ENCODE measurements at places on chromosomes 11 and 22.

GRCh38 chr11:82949352-82949751, 47.8 kb downstream of the DDIAS start:
- ATAC-seq = no peak

DNA sequence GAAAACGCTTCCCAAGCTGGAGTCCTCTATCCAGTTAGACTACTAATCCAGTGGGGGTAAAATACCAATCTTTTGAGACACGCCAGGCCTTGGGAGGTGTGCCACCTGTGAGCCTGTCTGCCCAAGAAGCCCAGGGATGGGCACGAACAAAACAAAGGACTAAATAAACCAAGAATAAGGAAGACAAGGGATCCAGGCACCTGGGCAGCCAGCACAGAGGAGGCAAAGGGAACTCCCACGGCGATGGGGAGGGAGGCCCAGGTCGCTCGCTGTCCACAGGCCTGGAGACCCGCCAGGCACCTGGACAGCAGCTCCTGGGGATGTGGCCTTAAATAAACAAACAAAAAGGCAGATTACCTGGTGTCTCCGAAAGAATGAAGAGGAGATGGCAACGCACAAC, 31.4 kb downstream of the LRFN4 start:
- no peak for ATAC-seq

DNA sequence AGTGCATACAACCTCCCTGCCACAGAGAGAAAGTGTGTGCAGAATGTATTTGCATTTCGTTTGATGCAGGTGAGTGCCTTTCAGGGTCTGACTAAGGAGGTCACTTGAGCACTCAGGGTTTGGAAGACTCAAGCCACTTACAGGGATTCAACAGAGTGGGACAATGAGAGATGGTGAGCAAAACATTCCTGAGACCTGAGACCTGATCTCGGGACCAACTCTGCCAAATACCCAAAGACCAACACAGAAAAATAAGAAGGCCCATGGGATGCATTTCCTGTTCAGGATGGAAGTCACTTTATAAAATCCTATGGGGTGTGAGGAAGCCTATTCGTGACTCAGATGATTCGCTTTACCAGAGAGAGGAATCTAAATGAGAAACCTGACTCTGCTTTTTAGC, 65.2 kb upstream of the LARGE1 start:
- ATAC-seq = no peak

GRCh38 chr22:37896181-37896592, 9.9 kb upstream of the MICALL1 start:
- peak; percentile 84 for ATAC-seq

- ATAC-seq = no peak
Observed at GRCh38 chr11:122809866-122810265, 28.4 kb upstream of the CRTAM start.

GRCh38 chr11:75263944-75264349, 23.4 kb downstream of the TPBGL start:
- no peak for ATAC-seq

DNA sequence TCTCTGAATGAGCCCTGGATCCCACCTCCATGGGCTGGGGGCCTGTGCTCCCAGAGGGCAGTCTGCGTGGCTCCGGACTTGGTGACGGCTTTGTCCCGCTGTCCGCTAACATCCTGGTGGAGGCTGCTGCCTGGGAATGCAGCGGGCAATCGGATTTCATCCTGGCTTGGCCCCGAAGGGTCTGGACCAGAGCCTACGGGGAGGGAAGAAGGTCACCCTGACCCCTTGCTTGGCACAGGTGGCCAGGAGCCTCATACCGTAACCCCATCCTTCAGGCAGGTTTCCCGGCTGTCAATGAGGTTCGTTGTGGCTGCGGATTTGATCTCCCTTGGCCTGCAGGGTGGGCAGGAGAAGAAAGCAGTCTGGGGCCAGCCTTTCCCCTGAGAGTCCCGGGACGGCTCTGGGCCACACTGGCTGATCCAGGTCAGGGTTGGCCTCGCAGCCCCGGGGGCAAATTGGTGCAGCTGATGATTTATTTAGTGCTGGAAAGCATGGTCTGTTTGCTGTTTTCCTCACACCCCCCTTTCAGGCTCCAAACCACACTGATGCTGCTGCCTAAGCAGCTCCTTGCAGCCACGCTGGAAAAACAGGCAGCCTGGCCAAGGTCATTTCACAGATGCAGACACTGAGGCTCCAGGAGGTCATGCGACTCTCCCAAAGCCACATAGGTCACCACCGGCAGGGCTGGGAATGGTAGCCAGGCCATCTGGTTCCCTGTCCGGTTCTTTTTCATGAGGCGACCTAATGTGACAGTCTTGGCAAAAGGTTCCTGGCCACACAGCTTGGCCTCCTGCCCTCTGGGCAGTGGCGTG, 15.0 kb downstream of the PRDM11 start:
- ATAC-seq = no peak

All from esophagus mucosa (tissue), 1 donor.